Peyer's patch (tissue), 4 donors: ENCODE measurements at places on chromosomes 3 and 15.

DNA sequence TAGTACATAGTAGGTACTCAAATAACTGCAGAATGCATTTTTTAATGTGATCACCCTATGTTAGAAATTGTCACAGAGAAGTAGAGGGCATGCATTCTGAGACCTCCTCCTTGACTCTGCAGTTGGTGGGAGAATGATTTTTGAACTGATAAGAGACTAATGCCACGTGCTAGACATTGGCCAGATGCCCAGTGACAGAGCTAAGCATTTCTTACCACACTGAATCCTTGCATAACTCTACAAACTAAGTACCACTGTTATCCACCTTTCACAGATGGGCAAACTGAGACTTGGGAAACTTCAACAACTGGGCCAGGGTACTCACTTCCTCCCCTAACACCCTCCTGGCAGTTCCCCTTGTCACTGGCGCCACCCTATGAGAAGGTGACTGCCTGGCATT is 33.5 kb upstream of the SPATA12 start:
- DNase-seq, result no peak

DNA sequence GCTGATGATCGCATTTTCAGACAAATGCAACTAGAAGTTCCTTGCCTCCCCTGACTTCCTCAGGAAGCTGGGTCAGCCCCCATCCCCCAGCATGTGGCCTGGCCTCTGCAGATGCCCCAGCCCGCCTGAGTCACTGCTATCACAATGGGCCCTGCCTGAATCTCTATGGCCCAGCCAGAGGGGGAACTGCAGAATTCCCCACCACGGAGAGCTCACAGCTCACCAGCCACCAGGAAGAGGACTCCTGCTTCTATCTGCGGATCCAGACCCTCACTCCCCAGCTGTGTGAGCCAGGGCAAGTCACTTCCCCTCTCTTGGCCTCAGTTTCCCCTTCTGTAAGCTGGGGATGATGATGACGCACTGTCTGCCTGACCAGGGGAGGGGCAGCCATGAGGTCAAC is 6.9 kb downstream of the PLXND1 start:
- DNase-seq, result peak; percentile 70

DNA sequence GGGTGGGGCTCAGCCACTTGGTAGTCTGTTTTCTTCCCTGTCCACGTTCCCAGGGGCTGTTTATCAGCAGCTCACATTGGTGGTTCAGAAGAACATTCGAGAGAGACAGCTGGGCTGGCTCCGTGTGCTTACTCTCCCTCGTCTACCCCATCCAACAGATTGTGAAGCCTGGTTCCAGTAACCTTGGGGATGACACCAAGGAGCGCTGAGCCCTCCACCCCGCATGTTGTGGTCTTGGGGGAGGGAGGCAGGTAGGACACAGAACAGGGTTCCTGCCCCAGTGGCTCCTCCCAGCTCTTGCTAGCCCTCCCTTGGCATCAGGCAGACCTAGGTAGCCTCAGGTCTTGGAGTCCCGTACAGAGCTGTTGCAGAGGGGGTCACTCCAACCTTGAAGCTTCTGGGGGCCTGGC is 33.1 kb downstream of the KLF13 start:
- DNase-seq, result no peak

- DNase-seq, result no peak
Measured at GRCh38 chr3:159532577-159532976, 456.1 kb upstream of the IL12A start.

GRCh38 chr3:42996633-42997075 is 17.5 kb downstream of the GASK1A start:
- DNase-seq, result no peak

DNA sequence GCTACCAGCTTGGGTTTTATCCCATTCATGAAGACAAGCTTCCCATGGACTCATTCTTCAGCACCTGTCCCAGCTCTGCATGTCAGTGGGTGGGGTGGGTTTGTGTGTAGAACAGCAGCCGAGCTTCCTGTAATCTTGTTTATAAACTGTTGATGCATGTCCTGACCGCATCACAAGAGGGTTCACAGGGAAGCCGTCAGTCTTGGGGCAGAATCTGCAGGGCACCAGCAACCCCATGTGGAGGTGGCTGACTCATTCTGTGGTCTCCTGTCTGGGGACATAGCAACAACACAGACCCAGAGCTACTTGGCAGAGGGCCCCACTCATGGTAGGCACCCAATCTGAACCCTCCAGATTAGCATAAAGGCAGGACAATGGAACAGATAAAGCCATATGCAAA is 35.6 kb downstream of the DAPK2 start:
- DNase-seq, result peak; percentile 94

DNA sequence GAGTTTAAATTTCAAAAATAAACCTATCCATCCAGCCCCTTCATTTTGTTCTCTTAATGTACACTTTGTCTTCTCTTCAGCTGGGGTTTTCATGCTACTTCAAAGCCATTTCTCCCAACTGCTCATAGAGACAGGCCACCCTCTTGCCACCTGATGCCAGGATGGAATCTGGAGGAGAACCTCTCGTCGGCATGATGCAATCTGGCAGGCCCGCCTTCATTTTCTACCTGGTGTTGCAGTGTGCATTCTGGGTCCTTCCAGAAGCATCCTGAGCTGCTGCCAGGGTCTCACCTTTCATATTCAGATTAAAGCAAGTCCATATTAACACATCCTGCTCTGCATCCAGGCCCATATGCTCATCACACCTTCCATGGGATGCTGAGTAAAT is 60.8 kb downstream of the CTNNB1 start:
- no peak for DNase-seq

DNA sequence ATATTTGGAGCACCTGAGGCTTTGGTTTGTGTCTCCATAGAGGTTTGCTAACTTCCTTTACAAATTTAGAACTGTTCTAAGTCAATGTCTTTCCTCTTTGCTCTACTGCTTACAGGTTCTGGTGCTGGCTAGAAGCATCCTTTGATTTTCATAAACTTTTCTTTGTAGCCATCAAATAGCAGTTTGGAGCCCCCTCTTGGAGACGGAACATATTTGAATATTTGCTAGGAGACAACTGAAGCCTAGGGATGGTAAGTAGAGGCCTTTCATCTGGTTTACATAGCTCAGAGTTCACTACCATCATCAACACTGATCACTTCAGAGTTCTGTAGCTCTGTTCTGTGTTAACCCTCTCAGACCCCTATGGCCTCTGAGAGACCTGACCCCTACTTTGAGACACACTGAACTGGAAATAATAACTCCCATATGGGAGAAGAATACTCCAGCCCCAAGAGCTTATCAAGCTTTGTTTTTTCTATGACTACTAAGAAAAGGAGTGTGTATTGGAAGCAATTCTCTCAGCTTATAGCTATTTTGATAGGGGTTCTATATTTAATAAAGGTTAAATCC is 420.4 kb downstream of the EPHA3 start:
- no peak for DNase-seq

DNA sequence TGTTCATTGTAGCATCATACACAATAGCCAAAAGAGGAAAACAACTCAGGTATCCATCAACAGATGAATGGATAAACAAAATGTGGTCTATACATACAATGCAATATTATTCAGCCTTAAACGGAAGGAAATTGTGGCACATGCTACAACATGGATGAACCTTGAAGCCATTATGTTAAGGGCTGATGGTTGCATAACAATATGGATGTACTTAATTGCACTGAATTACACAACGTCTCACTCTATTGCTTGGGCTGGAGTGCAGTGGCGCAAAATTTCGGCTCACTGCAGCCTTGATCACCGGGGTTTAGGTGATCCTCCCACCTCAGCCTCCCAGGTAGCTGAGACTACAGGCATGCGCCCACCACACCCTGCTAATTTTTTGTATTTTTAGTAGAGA is 7.0 kb upstream of the TMEM62 start:
- no peak for DNase-seq

DNA sequence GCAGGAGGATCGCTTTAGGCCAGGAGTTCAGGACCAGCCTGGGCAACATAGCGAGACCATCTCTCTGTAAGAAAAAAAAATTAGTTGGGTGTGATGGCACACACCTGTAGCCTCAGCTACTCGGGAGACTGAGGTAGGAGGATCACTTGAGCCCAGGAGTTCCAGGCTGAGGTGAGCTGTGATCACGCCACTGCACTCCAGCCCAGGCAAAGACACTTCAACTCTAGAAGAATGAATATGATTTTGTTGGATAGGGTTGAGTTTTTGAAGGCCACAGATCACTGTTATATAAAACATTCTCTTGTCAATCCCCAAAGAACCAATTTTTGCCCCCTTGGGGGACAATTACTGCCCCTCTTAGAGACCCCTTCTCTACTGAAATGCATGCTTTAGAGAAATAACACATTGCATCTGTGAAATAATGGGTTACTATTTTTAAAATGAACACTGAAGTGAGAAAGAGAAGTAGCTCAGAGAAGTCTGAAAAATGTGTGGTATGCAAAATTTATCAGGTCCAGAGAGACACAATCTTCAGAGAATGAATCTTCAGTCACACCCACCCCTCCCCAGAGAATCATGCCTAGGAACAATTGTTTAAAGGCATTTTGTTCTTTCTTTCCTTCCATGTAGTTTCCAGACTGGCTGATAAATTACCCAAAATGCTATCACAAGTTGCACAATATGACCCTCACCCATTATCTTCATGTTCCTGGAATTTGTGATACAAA is 42.7 kb downstream of the METTL6 start:
- no peak for DNase-seq

DNA sequence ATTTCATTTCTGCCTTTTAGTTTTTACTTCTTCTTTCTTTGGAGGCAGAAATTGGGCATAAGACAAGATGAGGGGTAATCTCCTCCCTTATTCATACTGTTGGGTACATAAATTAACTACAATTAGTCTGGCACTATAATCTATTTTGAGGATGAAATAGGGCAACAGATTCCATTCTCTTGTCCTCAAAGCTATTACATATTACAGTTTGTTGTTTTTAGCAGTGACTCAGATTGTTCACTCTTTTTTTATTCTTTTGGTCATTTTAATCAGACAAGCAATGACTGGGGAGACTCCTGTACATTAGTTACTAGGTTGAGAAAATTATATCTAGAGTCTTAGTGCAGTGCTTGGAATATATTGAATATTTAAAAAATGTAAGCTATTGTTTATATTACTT is 556.0 kb downstream of the OTOL1 start:
- DNase-seq, result no peak

GRCh38 chr3:32856355-32856889 is 38.6 kb downstream of the TRIM71 start:
- DNase-seq, result no peak

DNA sequence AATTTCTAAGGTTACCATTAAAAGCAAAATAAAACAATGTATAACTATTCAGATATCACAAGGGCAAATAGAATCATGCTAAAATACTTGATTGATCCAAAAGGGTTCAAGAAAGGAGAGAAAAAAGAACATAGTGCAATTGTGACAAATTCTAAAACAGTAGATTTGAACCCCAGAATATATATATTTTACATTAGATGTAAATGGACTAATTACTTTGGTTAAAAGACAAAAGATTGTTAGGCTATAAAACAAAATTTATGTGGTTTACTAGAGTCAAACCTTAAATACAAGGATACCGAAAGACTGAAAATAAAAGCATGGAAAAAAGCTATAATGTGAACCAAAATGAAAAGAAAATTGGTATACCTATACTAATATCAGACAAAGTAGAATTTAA is 129.3 kb downstream of the ADAMTSL3 start:
- DNase-seq, result no peak

DNA sequence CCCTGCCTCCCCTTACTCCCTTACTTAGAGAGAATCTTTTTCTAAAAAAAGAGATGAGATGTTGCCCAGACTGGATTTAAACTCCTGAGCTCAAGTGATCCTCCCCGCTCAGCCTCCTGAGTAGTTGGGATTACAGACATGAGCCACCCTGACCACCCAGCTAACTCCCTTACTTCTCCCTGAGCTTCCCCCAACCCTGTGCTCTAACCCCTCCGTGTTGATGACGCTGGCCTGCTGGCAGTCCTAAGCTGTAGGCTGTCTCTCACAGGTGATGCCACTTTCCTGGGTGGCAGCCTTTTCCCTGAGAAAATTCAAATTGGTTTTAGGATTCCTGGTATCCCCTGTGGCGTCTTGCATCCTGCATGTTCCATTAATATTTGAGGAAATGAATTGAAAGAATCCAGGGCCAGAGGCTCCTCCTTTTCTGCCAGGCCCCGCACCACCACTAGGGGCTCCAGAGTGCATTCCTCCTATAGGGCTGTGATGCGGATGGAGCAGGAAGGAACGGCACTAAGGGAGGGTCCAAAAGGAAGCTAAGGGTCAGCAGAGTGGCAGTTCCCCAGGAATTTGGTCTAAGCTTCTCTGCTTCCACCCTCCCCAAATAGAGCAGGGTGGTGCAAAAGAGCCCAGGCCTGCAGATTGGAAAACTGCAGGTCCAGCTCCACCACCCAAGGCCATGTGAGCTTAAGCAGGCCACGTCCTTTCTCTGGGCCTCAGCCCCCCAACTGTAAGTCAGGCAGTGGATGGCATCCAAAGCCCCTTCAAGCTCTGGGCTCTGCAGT is 101.1 kb downstream of the DAPK2 start:
- DNase-seq, result peak; percentile 91
